ENCODE measurements at places on chromosomes 3 and 15.

DNA sequence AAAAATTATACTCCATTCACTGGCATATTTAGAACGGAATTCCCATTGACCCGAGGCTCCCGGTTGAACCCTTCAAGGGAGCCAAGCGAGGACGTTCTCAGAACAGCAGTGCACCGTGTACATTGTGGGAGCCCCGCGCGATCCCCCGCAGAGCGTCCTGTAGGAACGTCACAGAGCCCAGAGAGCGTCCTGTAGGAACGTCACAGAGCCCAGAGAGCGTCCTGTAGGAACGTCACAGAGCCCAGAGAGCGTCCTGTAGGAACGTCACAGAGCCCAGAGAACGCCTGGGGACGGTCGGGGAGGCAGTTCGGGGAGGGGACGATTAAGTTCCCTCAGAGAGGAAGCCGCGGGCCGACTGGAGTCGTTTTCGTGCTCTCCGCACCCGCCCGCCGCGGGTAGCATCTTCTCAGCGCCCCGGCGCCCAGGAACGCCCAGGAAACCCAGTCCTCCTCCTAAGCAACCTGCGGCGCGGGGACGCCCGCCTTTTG is 506 bp upstream of the ATP1B3 start:
- peak; percentile 63 for DNase-seq

- no peak for DNase-seq
Measured at GRCh38 chr15:94584833-94585244, 353.5 kb downstream of the MCTP2 start.

DNA sequence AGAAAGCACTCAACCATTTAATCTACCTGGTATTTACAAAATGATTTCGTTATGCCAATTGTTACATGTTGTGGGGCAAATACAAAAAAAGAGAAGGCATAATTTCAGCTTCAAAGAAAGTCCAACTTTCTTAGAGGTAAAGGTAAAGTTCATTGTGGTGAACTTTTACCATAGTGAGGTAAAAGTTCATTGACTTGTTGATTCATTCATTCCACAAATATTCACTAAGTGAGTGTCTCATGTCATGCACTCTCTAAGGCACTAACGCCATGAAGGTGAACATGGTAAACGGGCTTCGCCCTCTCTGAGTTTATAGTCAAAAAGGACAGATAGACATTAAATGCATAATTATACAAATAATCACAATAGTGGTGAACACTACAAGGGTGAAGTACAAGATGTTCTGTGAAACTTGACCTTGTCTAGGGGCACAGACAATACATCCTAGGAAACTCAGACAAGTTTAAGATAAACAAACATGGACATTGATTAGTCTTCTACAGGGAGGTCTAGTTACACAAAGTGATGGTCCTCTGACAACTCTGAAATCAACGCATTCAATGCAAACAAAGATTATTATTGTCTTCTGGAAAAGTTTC is 378.6 kb downstream of the MAGI1 start:
- DNase-seq = no peak

DNA sequence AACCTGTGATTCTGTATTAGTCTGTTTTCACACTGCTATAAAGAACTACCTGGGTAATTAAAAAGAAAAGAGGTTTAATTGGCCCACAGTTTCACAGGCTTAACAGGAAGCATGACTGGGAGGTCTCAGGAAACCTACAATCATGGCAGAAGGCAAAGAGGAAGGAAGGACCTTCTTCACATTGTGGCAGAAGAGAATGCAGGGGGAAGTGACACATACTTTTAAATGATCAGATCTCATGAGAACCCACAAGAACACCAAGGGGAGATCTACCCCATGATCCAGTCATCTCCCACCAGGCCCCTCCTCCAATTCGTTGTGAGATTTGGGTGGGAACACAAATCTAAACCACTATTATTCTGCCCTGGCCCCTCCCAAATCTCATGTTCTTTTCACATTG is 6.1 kb downstream of the ZKSCAN7 start:
- DNase-seq = no peak

GRCh38 chr3:11944052-11944673 is 60.0 kb upstream of the SYN2 start:
- DNase-seq = no peak

- DNase-seq = no peak
Measured at GRCh38 chr3:52068730-52069129, 12.4 kb upstream of the DUSP7 start.

DNA sequence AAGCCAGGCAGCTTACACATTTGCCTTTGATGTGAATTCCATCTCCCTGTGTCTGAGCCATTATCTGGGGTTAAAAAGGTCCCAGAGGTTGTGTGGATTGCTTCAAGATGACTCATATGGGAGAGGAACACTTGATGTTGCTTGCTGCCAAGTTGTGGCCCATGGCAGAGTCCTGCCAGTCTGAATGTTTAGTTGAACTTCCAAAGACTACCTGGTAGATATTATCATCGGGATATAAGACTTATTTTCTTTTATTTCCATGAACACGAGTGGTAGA is 85.6 kb downstream of the TJP1 start:
- no peak for DNase-seq

DNA sequence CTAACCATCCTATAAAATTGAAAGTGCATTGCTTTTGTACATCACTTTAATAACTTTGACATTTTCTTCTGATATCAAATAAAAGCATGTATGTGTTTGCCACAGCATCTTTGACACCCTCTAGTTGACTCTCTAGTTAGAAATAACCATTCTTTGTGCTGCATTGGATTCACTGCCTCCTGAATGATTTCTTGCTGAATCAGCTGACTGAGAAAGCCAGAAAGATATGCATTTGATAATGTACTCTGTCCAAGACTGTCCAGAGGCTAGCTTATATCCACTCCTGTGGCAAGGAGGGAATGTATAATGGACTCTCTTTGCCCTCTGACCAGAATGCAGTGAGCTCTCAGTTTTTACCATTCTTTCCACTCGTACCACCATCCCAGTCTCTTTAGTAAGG is 6.2 kb downstream of the RAB11A start:
- no peak for DNase-seq

DNA sequence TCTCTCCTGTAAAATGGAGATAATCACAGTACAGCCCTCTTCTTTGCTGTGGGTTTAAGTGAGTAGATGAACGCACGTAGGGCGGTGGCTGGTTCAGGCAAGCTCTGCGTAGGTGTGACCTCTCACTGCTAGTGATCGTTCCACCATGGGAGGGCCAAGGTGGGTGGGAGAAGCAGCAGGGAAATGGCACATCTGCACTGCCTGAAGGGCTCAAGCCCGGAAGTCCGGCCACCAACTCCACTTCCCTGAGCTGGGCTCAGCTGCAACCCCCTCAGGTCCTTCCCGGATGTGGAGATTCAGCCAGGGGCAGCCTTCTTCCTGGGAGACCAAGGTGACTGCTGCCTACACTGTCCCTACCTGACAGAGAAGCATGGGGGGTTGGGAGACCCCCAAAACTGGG is 102.9 kb downstream of the ADCY5 start:
- DNase-seq = no peak
